ENCODE measurements at places on chromosomes 3 and 15.

DNA sequence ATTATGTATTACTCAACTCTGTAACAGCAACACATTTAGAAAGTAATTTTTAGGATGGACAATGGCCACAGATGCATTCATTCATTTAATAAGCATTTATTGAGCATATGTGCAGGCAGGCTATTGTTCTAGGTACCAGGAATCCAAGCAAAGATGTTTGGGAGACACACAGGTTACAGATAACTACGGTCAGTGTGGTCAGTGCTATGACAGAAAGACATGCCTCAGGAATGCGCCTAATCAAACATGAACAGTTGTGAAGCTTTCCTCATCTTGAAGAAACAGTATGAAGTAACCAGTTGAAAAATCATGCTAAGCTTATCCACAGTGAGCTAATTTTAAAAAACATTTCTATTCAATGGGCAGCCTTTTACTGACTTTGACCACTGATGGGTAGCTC, 155.4 kb upstream of the CCDC54 start:
- no peak for DNase-seq

DNA sequence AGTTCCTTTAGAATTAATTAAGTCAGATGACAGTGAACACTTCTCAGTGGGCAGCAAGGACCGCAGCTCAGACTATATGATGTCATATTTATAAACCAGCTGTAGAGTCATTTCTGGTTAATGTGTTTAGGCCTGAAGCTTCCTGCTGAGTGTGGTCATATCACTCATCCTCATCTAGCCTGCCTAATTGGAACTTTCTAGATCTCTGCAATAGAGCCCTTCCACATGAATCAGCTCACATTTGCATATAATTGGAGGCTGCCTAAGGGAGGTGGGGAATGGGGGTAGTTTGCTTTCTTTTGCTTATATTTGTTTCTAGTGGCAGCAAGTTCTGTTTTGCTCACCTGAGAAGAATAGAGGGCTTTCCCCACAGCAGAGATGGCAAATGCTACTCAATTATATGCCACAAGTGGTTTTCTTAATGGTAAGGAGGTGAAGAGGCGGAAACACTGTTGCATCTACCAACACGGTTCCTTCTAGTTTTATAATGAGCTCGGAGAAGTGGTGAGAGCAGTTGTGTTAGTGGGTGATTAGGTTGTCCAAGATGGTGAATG, 148.1 kb downstream of the KLHL25 start:
- DNase-seq: no peak

DNA sequence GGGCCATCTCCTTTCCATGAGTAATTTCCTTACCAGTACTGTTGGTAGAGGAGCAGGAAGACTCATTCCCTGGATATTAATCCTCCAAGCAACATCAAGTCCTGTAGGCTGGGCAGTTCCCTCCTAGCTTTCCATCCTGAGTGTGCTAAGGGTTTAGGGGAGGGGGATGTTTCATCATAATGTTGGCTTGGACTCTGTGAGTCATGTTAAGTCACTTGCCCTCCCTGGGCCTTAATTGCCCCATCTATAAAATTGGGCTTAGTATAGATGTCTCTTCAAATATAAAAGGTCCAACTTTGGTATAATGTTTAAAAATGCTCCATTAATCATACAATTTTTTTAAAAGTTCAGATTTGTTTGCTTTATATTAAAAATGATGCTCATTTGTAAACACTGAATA, 52.7 kb downstream of the TLE3 start:
- DNase-seq: no peak

DNA sequence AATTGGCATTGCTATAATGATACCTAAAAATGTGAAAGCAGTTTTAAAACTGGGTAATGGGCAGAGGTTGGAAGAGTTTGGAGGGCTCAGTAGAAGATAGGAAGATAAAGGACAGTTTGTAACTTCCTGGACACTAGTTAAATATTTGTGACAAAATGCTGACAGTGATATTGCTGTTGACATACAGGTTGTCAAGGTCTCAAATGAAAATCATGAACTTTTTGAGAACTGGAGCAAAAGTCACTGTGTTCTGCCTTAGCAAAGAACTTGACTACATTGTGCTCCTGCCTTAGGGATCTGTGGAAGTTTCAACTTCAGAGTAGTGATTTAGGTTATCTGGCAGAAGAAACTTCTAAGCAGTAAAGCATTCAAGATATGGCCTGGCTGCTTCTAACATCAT, 113.7 kb upstream of the CD96 start:
- no peak for DNase-seq

DNA sequence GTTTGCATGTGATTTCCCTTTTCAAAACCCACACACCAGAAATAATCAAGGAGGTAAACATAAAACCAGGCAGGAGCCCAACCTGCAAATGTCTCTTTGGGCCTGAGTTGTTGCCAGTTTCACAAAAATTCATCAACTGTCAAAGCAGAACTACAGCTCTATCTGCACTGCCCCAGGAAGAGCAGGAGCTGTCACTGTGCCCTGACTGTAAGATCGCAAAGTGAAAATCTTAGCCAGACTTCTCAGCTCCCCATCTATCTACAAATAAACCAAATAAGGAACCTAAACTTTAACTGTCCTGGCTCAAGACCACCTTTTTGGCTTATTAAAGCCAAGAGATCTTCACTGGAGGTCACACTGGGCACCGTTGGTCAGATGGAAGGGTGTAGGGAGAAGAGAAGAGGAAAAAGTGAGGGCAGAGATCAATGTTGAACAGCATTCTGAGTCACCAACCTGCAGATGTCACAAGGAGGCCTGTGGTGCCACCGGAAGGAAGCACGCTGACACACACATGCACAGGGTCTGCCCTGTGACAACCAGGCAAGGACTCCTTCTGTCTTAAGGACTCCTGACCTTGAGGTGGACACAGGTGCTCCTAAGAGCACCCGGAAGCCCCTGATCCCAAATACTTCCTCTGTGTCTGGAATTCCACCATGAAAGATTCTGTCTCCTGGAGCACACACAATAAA, 58.7 kb downstream of the RPN1 start:
- DNase-seq: no peak

- DNase-seq: no peak
These were observed 484 bp upstream of the C3orf52 start for GRCh38 chr3:112085735-112086075.

- DNase-seq: no peak
These were observed 46.3 kb upstream of the UTS2B start for GRCh38 chr3:191376516-191377141.

GRCh38 chr3:181707980-181708379, 3.7 kb upstream of the SOX2 start:
- no peak for DNase-seq

GRCh38 chr3:141851411-141851810, 25.0 kb upstream of the ATP1B3 start:
- no peak for DNase-seq

DNA sequence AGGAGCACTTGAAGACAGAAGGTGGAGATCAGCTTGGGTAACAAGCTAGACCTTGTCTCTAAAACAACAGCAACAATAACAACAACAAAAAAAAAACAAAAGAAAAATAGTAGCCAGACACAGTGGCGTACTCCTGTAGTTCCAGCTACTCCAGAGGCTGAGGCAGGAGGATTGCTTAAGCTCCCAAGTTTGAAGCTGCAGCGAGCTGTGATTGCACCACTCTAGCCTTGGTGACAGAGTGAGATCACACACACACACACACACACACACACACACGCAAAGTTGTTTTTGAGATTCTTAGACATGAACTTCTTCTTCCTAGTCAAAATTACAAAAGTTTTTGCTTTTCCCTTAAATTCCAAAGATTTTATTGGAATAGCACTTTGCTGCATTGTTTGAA, 93.0 kb upstream of the IGSF10 start:
- no peak for DNase-seq

GRCh38 chr3:22296601-22297000, 545.6 kb upstream of the ZNF385D start:
- no peak for DNase-seq

GRCh38 chr3:126321490-126321889, 35.7 kb downstream of the KLF15 start:
- no peak for DNase-seq

GRCh38 chr15:87213626-87214025, 1042.9 kb downstream of the NTRK3 start:
- DNase-seq: no peak

DNA sequence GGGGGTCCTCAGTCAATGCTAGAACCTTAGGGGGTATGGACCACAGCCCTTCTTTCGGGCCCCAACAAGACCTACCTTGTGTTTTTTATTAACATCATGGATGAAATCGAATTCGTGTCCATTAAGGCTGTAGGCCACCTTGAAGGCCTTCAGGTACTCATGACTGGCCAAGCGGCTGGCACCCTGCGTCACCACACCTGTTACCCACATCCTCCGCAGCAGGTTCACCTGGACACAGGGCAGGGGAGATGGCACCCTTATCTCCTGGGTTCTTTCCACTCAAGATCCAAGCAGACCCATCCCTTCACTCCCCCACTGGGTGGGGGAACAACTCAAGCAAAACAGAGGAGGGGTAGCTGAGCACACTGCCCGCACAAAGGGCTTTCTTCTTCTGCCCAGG, 6.6 kb downstream of the MFGE8 start:
- DNase-seq: no peak

DNA sequence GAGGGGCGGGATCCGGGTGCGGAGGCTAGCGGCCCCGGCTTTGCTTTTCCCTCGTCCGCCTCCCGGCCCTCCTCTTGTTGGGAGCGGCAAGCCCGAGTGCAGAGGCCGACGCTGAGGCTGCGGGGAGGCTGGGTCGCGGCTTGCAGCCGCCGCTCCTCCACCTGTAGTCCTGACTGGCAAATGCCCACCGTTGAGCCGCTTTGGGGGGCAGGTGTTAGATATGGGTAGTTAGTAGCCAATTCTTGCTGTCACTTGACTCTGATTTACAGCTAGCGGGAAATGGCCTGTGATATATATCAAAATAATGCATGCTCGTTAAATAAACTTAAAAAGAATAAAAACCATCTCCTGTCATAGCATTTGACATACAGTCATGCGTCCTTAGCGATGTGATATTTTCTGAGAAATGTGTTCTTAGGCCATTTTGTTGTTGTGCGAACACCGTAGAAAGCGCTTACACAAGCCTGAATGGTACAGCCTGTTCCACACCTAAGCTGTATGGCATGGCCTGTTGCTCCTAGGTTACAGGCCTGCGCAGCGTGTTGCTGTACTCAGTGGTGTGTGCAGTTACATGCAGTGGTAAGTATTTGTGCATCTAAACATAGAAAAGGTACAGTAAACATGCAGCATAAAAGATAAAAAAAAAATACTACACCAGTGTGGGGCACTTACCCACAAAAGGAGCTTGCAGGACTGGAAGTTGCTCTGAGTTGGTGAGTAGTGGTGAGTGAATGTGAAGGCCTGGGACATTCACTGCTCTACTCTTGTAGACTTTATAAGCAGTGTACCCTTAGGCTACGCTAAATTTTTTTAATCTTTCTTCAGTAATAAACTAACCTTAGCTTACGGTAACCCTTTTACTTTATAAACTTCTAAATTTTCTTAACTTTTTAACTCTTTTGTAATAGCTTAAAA, 873 bp downstream of the CAPN7 start:
- DNase-seq: no peak

GRCh38 chr3:182349951-182350517, 443.3 kb upstream of the ATP11B start:
- no peak for DNase-seq

DNA sequence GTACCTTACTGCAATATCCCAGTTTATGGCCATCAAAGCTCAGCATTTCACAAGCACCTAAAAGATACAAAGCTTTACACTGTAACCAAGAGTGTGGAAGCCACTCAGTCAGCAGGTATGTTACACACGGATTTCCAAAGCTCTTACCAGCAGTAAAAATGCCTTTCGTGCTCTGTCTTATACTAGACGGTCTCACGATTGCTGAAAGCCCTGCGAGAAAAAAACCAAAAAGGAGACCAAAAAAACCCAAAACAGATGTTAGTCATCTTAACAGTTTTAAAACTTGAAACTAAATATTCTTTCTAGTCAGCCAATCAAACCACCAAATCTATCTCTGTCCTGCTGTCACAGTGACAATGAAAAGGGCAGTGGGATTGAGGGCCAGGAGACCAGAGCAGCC, 39.0 kb downstream of the TAMM41 start:
- DNase-seq: no peak

- peak; percentile 26 for DNase-seq
These were observed 26.2 kb downstream of the POLR2M start for GRCh38 chr15:57732526-57733331.

GRCh38 chr3:40229386-40229785, 80.1 kb upstream of the EIF1B start:
- DNase-seq: no peak

DNA sequence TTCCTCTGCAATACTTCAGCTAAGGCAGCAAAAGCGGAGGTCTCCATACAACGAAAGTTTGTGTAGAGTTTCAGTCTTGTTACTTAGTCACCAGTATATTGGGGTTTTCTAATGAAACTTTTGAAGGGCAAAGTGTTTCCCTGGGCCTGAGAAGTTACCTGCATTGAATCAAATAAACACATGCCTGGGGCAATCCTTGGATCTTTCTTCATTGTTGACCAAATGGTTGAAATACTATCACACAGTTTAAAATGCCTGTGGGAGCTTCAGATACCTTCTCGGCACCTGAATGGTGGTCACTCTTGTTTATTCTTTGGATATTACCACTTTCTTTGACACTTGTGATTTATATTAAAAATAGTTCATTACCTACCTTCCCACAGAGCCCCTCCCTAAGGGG, 988 bp upstream of the CHSY1 start:
- DNase-seq: no peak

GRCh38 chr3:46524008-46524407, 26.2 kb downstream of the RTP3 start:
- DNase-seq: no peak
